ENCODE measurements at places on chromosomes 16 and 17.

- no peak for DNase-seq
Measured at GRCh38 chr16:58556678-58557077, 41.4 kb downstream of the SETD6 start.

GRCh38 chr17:76304226-76305134 is 3.6 kb downstream of the QRICH2 start:
- DNase-seq = no peak

DNA sequence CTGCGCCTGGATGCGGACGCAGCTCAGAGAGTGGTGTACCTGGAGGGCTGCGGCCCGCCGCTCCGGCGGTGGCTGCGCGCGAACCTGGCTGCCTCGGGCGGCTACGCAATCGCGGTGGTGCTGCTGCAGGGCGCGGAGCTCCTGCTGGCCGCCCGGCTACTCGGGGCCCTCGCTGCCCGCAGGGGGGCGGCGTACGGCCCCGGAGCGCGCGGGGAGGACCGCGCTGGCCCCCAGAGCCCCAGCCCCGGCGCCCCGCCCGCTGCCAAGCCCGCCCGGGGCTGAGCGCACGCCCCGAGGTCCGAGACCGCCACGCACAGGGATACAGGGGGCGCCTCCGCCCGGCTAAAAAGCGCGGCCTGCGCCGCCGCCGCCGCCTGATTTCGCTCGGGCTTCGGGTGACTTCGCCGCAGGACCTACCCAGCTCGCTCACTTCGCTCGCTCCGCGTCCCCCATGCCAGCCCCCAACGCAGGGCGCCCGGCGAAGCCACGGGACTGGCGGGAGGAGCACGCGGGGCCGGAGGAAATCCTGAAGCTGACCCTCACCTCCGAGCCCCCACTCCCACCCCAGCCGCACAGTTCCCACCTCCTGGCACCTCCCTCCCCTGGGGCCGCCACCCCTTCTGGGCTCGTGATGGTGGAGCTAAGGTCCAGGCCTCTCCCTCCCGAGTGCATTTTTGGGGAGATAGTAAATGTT is 8.2 kb downstream of the PDE6G start:
- no peak for DNase-seq

- no peak for DNase-seq
Measured at GRCh38 chr17:53088481-53088880, 734.2 kb upstream of the KIF2B start.

DNA sequence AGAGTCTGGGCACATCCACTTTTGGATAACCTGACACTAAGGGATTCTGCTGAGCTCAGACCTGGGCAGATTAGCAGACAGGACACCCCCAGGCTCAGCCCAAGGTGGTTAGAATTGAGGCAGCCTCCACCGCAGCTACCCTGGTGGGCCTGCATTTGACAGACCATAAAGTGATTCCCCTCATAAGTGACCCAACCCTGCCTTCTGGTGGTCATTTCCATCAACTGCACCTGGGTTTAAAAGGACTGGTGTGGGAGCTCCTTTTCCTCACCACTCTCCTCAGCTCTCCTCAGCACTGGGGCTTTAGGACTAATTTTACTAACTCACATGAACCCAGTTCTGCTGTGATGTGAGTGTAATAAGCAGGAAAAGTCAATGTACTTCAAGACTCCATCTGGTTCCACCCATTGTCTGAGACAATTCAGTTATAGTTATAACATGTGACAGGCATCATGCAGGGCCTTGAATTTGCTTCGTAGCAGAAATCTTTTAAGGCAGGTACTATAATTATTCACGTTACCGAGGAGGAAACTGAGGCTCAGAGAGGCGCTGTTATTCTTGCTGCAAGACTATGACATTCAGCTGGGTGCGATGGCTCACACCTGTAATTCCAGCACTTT is 42.5 kb downstream of the MYH3 start:
- peak; percentile 61 for DNase-seq
